ENCODE measurements at places on chromosomes 1 and 21. TPM values are rescaled to one million over a fixed set of nuclear protein-coding genes. Genes with fewer than 3 reads are reported as not detected.

GRCh38 chr1:91778964-91779363 lies 107.0 kb downstream of the TGFBR3 start:
- DNase-seq = peak; percentile 63

- no peak for DNase-seq
Observed at GRCh38 chr1:60697204-60697994, 385.0 kb upstream of the NFIA start.

DNA sequence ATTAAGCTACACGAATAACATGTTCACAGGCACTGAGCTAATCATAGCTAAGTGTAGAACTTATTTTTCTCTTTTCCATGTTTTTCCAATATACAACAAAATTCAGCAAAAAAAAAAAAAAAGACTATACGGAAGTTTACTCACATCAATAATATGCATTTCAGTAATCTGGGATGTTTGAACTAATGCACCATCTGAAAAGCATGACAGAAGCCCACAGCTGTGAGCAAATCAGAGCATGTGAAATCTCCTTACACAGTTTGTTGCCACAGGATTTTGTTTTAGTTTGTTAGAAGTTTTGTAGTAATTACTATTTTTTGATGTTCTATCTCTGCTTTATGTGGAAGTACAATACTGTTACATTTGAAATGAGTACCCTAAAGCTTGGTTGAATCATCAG lies 1051.7 kb downstream of the TTLL7 start:
- no peak for DNase-seq

GRCh38 chr1:2232255-2232915 lies 4.3 kb downstream of the SKI start:
- no peak for DNase-seq

- DNase-seq = no peak
Observed at GRCh38 chr1:54599211-54599823, 24.0 kb downstream of the FAM151A start.

GRCh38 chr1:57270927-57271698 lies 152.7 kb downstream of the DAB1 start:
- DNase-seq = no peak

- no peak for DNase-seq
Observed at GRCh38 chr1:58824753-58825389, 41.0 kb upstream of the JUN start.

GRCh38 chr1:87880098-87880760 lies 551.5 kb downstream of the LMO4 start:
- no peak for DNase-seq

- no peak for DNase-seq
Observed at GRCh38 chr21:38942748-38943211, 137.1 kb downstream of the ETS2 start.

- DNase-seq = no peak
Observed at GRCh38 chr1:19846338-19846737, 31.3 kb upstream of the RNF186 start.

- DNase-seq = no peak
Observed at GRCh38 chr1:20149601-20150325, 10.6 kb downstream of the PLA2G2F start.

GRCh38 chr1:228898582-228898992 lies 163.3 kb downstream of the RHOU start:
- DNase-seq = no peak

- no peak for DNase-seq
Observed at GRCh38 chr21:14603202-14603601, 57.1 kb upstream of the SAMSN1 start.

- DNase-seq = no peak
Observed at GRCh38 chr1:25760871-25761270, 39.1 kb upstream of the SELENON start.

GRCh38 chr1:118325550-118326225 lies 140.7 kb upstream of the SPAG17 start:
- DNase-seq = no peak

DNA sequence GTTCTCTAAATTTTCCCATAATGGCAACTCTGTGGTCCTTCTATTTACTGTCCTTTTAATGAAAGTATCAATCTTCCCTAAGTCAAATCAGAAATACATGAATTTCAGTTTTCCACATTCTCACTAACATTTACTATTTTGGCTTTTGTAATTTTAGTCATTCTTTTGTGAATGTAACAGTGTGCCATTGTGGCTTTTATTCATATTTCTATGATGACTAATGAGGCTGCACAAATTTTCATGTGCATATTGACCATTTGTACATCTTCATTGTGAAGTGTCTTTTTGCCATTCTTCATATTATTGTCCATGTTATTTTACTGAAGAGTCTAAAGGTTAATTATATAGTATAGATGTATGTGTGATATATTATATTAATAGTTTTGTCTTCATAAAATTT lies 431.0 kb upstream of the BRINP3 start:
- no peak for DNase-seq

GRCh38 chr1:98077691-98078090 lies 156.9 kb upstream of the DPYD start:
- DNase-seq = no peak

- no peak for DNase-seq
Observed at GRCh38 chr1:236083650-236084385, 18.9 kb upstream of the NID1 start.

DNA sequence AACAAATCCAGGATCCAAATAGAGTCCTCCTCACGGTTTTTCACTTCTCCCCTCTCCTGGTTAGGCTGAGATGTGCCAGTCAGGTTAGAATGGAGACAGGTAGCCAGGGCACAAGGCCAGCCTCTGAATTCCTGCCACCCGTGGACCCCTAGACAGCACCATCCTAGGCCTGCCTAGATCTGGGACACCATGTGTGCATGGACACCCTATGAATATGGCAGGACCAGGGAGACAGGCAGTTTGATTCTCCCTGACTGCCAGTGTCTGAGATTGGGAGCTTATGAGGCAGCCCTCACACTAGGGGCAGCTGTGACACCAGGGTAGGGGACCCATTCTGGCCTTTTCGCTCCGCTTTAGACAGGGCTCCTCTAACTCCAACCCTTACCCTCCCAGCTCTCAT lies 7.5 kb downstream of the AVPR1B start:
- no peak for DNase-seq

DNA sequence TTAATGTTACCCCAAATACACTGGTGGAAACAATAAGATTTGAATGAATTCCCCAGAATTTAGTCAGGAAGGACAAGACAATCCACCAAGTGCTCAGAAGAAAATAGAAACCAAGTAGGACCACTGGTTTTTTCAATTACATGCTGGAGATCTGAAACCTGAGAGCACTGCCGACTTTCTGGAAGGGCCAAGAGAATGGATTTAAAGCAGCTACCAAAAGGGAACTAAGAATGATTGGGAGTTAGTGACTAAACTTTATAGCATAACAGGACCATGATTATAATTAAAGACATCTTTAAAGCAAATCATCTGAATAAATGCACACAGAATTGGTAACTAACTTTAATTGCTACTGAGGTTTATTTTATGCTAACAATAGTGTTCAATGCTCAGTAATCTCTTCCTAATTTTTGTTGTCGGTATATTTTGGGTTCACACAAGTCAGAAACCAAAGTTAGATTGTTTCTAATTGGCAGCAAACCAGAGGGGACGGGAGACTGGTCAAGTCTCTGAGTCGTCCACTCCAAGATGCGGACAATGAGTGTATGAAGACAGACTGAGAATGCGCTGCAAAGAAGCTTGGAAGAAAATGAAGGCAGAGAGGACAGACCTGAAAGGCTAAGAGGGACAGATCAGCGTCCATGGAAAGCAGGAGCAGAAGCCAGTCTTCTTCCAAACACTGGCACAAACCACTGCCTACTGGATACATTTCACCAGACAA lies 2.3 kb upstream of the RGS13 start:
- DNase-seq = no peak

DNA sequence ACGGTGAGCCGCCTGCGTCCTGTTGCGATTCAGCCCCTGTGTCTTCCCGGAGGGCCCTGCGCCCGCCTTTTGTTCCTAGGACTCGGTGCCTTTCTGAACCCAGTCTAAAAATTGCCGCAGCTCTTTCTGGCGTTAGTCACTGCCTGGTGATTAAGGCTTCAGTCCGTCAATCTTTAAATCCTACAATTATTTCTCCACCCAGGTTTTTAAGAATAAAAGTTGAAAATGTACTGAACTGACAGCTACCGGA lies 16.2 kb upstream of the PDXK start:
- DNase-seq = no peak

DNA sequence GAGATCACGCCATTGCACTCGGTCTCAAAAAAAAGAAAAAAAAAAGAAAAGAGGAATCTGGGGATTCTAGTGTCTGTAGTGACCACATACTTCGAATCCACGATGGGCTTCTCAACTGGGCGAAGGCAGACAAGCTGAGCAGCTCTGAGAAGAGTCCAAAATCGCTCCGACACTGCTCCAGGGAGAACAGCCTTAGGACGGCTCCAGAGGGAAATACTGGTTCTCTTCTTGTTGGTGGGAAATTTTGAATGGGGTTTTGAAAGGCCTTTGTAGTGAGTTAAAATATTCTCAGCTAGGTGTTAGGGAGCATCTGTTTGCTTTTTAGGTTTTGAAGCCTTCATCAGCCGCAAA lies 18.3 kb upstream of the HJV start:
- DNase-seq = no peak

DNA sequence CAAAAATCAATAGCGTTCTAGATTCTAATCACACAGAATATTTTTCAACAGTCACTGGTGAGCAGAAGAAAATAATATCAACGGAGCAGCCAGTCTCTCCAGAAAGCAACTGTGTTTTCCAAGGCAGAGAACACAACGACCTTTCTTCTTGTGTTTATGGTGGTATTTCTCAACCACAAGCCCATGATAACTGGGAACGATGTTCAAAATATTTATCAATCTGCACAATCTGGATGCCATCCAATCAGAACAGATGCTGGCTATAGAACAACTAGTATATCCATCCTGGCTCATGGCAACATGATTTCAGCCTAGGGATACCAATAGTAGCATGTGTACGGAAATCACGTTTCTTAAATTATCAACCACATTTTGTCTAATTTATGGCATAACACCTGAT lies 162.7 kb upstream of the RUNX1 start:
- DNase-seq = peak; percentile 71

DNA sequence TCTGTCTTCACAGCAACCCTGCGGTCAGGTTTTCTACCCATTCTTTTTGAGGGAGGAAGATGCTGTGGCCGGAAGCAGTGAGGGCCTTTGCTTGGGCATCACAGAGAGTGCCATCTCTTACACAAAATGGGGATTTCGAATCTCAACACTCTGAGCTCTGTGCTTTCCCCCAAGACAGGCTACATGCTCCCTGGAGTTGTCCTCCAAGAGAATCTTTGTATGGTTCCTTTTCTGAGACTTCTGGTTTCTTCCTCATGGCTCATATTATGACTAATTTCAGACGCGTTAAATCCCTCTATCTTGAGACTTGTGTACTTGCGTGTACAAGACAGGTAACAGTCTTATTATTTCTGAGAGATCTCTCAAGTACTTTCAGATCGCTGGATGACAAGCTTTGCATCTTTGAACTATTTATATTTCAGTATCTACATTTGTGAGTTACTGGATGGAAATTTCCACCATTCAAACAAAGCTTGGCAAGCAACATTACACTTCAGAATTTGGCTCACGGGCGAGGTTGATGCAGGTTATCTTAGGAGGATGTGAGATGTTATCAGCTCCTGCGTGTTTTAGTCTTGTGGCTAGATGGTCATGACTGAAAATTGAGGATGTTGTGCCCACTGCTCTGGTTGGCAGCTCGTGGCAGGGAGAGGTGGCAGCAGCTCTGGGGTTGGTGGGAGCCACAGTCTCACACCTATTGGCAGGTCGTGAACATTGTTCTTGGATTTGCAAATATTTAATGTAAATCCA lies 19.4 kb downstream of the ABCG1 start:
- no peak for DNase-seq

GRCh38 chr1:40868051-40868723 lies 6.0 kb upstream of the CITED4 start:
- no peak for DNase-seq

GRCh38 chr1:226717256-226717909 lies 21.7 kb downstream of the ITPKB start:
- no peak for DNase-seq

DNA sequence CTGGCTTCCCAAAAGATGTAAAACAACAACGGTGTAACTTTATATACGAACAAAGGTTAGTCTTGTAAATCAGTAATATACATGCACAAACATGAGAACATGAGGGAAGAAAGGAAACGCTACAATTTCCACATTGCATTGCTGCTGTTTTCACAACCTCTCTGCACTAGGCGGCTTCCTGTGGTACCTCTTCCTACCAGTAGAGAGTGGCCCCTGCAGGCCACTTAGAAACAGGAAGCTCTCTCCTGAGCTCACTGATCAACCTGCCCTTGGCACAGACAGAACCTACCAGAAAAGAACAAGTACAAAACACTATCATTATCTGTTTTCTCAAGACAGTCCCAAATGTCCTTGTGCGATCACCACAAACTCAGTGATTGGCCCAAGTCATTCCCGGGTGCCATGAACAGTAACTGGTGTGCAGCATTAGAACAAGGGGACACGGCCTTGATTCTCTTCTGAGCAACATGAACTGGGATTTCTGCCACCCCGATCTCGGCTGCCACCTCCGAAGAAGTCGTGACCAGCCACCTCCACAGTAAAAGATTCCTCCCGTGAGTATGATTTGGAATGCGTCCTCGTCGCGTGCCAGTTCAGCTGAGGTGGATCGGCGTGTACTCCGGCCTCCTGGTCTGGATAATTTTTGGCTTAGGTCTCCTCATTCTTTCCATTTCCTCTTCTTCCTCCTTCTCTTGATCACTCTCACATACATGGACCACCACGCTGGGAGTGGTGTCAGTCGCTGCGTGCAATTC lies 5.7 kb upstream of the KCNE1 start:
- DNase-seq = no peak

The GPA33 gene
- polyA plus RNA-seq = 0.09 TPM

The CORT gene
- 2.0 TPM for polyA plus RNA-seq

The C8B gene
- polyA plus RNA-seq = 0.13 TPM

The CDA gene
- polyA plus RNA-seq = 1.2 TPM

The PRKCZ gene
- polyA plus RNA-seq = 34.6 TPM

The TDRD5 gene
- polyA plus RNA-seq = 0.55 TPM

The C1orf210 gene
- polyA plus RNA-seq = 11.3 TPM

The SPOCD1 gene
- polyA plus RNA-seq = 0.30 TPM

The S100A14 gene
- 133 TPM for polyA plus RNA-seq

The HPCA gene
- polyA plus RNA-seq = 0.30 TPM

The OR2T35 gene
- polyA plus RNA-seq = not detected

The APOBEC4 gene
- 0.87 TPM for polyA plus RNA-seq

The PLXNA2 gene
- polyA plus RNA-seq = 23.5 TPM

The SYT6 gene
- polyA plus RNA-seq = 9.3 TPM
